ENCODE measurements at places on chromosomes 6 and 20.

- DNase-seq = no peak
Observed at GRCh38 chr6:136952714-136953260, 30.7 kb downstream of the SLC35D3 start.

DNA sequence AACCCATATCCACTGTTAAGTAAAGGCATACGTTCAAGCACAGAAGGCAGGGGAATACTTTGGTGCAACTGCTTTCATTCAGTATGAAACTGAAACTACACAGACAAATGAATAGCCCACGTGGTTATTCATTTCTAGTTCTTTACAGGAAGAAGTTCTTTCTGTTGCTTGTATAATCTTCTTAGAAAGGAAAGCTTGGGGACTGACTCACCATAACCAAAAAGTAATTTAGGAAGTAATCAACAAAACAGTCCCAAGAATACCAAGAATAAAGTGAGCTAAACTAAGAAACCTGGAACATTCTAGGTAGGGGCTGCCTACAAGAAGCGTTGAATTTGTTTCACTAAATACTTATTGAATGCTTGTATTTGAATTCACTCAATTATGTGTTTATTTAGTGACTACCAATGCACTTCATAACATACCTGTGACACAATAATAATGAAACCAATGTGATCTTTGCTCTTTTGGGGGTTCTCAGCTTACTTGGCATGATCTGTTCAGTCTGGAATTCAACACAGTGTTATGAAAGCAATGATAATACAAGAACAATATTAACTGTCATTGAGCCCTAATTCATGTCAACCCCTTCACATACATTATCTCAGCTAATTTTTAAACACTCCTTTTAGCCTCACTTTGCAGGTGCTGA lies 25.1 kb upstream of the KIAA0408 start:
- peak; percentile 64 for DNase-seq

GRCh38 chr6:44386929-44387345 lies 569 bp upstream of the CDC5L start:
- DNase-seq = no peak

GRCh38 chr6:115909923-115910546 lies 150.7 kb downstream of the FRK start:
- DNase-seq = no peak

GRCh38 chr6:31308050-31308844 lies 36.4 kb upstream of the HLA-C start:
- DNase-seq = peak; percentile 13

DNA sequence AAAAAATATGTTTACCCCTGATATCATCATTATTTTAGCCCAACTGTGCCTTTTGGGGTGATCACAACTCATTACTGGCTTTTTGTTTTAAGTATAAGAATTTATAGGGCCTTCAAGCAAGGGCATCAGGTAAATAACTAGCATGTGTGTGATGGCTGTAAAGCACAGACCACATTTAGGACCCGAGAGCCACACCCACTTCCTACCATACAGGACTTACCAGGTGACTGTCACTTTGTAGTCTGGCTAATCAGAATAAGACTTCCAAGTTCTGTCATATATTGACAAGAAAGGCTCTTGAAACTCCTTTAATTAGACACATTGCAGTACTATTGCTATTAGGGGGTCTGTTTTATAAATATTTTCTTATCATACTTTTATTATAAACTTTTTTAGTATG lies 31.1 kb downstream of the TMEM242 start:
- no peak for DNase-seq

DNA sequence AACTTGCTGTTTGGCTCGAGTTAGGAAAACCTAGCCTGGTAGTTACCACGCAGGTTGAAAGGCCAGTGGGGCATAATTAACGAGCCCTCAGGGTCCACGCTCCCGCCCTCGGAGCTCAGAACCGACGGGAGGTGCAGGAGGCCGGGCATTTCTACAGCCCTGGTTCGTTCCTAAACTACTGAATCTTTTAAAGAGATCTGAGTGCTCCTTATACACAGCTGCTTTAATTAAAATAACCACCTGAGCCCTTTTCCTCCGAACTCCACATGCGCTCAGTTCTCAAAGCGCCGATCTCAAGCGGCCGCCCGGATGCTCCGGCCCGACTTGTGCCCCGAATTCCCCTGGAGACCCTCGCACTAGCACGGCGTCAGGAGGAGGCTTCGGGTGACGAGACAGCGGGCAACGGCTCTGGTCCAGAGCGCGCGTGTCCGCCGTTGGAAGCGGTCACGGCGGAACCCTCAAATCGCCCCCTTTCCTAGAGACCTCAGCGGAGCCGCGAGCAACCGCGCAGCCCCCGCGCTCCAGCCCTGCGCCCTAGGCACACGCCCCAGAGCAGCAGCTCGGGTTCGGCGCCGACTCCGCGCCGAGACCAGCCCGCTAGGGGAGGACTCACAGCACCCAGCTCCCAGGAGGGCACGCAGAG lies 397 bp downstream of the WDR27 start:
- no peak for DNase-seq
